ENCODE measurements at places on chromosomes 6 and 20.

- DNase-seq, result no peak
Measured at GRCh38 chr20:5933802-5934436, 16.4 kb downstream of the TRMT6 start.

GRCh38 chr20:64091770-64092169, 7.6 kb upstream of the LKAAEAR1 start:
- no peak for DNase-seq

DNA sequence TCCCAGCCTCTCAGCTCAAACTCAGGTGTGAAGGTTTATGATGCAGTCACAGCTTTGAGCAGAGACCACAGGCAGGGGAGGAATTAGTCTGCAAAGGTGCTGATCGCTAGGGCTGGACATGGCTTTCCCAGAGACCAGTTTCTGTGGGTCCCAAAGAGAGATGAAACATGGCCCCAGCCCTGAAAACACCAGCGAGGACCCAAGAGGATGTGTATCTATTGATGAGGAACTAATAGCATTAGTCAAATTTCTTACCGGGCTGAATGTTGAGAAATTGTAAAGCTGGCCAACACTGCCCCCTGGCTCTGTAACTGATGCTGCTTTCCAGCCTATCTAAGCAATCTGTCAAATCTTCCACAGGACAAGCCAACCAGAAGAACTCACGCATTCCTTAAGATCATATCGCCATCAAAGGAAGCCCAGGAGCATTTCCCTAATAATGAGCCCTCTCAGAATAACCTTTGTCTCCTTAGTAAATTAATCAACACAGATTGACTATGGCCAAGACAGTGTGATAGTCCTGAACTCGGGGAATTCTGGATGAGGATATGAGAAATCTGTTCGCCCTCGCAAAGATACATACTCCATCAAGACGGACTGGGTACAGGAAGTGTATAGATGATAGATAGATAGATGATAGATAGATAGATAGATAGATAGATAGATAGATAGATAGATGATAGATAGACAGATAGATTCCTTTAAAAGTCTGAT, 7.8 kb upstream of the ACSS1 start:
- peak; percentile 55 for DNase-seq

DNA sequence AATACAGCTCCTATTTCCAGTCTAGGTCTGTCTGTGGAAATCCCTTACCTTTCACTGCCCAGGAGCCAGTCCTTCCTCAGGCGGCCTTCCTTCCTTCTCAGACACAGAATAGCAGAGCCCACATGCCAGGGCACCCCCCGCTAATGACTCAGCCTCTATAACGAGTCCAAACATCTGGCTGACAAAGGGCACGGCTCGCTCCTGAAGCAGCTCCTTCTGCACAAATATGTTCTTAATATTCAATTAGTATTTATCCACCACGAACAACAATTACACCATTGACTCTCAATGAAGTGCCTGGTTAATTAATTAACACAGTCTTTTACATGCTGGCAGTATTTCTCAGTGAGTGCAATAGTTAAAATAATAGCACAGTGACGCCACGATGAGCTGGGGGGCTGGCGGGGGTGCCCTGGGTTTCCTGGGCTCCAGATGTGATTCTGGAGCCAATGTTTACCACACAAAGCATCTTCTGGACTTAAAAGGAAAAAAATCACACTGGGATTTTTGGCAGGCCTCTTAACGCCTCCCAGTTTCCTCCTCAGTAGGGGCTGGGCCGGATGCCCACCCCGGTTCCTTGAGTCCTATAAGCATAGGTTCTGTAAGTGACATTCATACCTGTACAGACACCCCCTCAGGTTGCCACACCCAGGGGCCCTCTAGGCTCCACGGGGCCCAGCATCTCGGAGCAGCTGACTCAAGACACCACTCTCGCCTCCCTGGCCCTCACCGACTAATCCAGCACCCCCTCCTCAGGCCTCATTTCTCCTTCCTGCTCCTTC, 158.6 kb upstream of the MLN start:
- no peak for DNase-seq

- no peak for DNase-seq
Measured at GRCh38 chr6:36916126-36916525, 30.4 kb downstream of the C6orf89 start.

GRCh38 chr6:35451354-35452182, 570 bp upstream of the FANCE start:
- no peak for DNase-seq

- DNase-seq, result no peak
Measured at GRCh38 chr6:105474234-105474633, 71.4 kb upstream of the PREP start.

- DNase-seq, result no peak
Measured at GRCh38 chr20:45518282-45518681, 2.9 kb upstream of the SPINT3 start.

GRCh38 chr6:41039060-41039998, at the start of gene UNC5CL:
TSS of gene UNC5CL (minus strand) at chr6:41039221. CDS start at chr6:41035074, 4,147 bp downstream.
- peak; percentile 21 for DNase-seq

GRCh38 chr6:27839626-27840475, 72.3 kb downstream of the OR2B2 start:
- no peak for DNase-seq

DNA sequence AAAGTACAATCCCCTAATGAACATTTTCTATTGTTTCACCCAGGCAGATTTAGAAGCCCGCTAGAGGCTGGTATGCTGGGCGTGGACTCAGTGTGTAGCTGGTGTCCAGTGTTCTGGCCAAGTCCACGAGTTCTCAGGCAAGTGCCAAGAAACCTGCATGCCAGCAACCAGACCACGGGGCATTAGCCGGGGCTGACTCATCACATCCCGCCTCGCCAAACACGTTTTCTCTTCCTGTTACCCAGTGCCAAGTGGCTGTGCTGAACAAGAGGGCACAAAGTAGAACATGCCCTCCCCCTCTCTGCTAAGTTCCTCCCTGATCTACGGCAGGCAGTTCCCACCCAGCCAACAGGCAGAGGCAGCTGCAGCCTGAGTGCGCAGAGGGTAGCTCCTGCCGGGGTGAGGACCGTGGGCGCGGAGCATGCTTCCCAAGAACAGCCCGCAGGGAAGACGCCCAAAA, 29.6 kb downstream of the RAMACL start:
- DNase-seq, result no peak

DNA sequence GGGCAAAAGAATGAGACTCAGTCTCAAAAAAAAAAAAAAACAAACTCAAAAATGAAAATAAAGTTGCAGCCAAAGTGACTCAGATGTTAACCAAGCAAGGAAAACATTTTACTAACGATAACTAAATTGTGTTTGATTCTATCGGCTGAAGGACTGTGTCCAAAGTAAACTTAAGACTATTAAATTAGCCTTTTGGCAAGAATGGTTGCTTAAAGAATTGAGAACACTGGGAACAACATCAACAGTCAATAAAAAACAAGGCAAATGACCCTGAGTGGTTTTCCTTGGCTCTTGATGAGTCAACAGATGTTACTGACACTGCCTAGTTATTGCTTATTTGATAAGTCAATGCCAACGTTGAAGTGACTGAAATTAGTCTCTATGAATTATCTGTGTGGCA, 36.7 kb downstream of the POU3F2 start:
- no peak for DNase-seq

- no peak for DNase-seq
Measured at GRCh38 chr6:5412017-5412416, 150.7 kb downstream of the FARS2 start.

- DNase-seq, result no peak
Measured at GRCh38 chr20:53679597-53680309, 86.1 kb upstream of the ZNF217 start.

GRCh38 chr6:124659427-124659826, 302.8 kb upstream of the RNF217 start:
- no peak for DNase-seq

- no peak for DNase-seq
Measured at GRCh38 chr6:145031962-145032361, 703.4 kb downstream of the EPM2A start.

DNA sequence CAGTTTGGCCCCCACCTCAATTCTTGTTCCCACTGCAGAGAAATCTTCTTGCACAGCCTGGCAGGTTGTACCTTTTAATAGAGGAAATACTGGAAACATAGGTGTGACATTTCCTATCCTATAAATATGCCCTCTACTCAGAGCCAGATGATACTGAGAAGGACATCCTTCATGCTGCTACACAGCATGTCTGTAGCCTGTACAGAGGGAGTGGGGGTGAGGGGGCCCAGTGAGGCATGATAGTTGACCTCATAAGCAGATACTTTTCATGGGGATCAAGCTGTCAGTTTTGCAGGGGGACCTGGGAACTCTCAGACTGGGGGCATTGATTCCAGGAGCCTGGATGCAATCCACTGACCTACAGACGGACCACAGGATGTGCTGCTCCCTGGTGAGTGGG, 96.2 kb upstream of the TOP1 start:
- DNase-seq, result no peak

GRCh38 chr6:156627524-156627923, 149.7 kb upstream of the ARID1B start:
- DNase-seq, result no peak

DNA sequence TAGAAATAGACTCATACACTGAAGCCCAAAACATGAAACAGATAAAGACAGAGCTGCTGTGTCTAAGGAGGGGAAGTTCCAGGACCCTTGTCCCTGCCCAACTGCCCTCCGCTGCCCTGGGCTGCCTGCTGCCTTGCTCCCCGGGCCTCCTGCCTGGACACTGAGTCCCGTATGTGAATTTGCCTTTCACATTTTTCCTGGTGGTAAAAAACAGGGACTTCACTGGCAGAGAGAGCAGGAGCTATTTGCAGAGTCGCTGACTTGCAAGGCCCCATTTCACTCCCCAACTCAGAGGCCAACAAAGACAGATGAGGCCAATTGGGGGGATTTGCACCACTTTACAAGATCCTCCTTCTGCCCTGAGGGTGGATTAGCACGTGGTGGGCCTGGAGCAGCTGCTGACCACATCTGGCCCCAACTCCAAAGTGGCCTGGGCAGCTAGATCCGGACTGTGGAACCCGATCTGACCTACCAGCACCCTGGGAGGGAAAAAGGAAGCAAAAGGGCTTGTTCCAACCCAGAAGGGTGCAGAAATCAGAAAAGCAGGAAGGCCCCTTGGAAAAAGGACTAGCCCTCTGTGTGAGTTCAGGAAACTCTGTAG, 61.4 kb downstream of the NOL4L start:
- no peak for DNase-seq

DNA sequence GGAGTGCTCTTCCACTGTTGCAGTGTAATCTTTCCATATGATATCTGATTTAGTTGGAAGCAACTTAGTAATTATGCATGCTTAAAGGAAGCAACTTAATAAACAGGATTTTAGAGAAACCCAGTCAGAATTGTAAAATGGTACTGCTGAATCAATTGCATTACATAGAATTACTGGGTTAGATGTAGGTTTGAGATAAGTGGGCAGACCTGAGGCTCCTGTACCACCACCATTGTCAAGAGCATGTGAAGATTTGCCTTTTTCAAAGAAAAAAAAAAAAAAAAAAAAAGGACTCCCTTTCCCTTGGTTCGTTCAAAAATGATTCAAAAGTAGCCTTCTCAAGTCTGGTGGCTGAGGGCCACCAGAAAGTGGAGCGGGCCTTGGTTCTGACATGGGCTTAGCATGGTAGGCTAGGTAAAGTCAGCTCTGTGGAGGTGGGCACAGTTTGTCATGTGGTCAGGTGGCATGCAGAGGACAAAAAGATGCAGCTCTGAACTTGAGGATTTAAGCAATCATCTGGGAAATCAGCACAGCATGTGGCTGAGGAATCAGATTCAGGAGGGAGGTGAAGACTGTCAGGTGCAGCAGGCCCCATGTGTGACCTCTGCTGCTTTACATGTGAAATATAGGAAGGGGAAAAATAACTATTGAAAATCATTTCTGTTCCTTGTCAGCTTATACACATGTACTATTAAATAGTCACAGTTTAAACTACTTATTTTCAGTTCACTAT, 32.4 kb downstream of the ARID1B start:
- no peak for DNase-seq

- no peak for DNase-seq
Measured at GRCh38 chr6:155216312-155217046, 47.3 kb upstream of the CLDN20 start.

DNA sequence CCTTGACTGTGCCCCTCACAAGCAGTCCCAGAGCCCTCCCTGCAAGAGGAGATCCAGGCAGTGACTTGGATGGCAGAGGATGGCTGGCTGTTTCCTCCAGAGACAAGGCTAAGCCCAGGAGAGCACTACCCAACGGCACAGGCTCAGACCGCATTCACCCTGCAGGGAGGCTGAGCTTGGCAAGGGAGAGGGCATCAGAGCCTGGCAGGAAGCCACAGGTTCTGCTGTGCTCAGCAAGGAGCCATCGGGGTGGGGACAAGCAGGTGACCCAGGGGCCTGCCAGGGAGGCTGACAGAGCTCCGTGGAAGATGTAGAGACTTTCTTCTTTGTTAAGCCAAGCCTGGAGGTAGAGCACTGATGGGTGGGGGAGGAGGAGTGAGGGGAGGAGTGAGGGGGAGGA, 159.2 kb upstream of the CST7 start:
- no peak for DNase-seq

- DNase-seq, result no peak
Measured at GRCh38 chr6:111377558-111378120, 105.4 kb downstream of the REV3L start.

DNA sequence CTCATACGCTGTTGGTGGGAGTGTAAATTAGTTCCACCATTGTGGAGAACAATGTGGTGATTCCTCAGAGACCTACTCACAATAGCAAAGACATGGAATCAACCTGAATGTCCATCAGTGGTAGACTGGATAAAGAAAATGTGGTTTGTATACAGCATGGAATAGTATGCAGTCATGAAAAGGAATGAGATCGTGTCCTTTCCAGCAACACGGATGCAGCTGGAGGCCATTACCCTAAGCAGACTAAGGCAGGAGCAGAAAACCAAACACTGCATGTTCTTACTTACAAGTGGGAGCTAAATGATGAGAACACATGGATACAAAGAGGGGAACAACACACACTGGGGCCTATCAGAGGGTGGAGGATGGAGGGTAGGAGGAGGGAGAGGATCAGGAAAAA, 54.6 kb downstream of the SYNJ2 start:
- no peak for DNase-seq

- no peak for DNase-seq
Measured at GRCh38 chr6:126039284-126039683, 52.9 kb downstream of the TRMT11 start.

GRCh38 chr20:34511891-34512265, 4.3 kb upstream of the DYNLRB1 start:
- no peak for DNase-seq

DNA sequence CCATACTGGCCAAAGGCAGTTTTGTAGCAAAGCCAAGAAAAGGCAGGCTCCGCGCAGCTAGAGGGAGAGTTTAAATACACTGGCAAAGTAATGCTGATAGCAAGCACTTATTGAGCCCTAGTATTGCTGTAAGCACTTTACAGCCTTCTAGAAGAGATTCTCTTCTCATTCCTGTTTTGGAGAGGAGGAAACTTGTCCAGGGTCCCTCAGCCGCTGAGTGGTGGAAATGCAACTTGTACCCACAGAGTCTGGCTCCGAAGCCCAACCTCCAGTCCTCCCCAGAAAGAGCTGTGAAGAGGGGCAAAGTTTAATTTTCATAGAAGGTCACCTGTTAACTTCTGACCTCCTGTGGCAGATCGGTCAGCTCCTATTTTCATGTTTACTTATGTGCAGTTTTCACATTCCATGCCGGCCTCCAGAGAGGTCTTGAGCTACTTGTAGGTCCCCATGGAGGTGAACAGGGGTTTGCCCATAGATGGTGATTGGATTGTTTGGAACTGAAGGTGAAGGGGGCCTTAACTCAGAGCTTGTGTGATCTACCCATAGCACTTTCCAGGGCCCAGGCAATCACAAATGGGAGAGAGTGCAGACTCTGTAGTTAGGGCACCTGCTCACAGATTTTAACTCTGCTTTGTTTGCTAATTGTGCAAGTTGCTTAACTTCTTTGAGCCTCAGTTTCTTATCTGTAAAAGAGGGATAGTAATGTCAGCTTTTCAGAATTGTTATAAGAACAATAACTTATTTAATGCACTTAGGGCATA, 70.7 kb downstream of the LYRM2 start:
- no peak for DNase-seq
